ENCODE measurements at places on chromosomes 11 and 22.

DNA sequence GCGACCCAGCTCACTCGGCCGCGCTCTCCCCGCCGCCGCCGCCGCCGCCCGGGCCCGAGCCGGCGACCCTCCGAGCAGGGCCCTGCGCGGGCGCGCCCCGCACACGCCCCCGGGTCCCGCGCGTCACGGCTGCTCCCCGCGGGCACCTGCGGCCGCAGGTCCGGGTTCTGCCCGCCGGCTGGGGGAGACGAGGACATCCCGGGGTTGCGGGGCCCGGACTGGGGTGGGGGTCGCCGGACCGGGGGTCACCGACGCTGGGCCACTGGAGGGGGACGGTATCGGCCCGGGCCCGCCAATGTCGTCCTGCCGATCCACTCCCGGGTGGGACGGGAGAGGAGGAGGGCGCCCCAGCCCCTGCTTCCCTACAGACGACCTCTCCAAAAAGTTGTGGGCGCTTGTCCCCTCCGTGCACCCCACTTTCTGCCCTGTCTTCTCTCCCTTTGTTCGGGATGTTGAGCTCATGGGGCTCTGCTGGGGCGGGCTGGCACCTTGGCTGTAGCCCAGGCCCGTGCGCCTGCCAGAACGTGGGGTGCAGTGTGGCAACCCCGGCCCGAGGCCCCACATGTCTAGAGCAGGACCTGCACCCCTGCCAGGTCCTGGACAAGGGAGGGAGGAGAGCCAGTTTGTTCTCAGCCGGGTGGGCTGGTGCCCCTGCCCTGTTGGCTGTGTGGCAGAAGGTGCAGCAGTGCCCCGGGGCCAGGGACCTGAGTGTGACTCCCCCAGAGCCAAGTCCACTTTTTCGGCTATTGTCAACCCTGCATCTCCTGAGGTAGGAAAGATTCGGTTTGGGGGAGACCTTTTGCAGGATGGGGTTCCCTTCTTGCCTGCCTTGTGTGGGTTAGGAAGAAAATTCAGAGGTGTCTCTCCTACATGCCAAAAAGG is 40.2 kb upstream of the CELSR1 start:
- DNase-seq: no peak

- no peak for DNase-seq
These were observed 785 bp downstream of the WT1 start for GRCh38 chr11:32434356-32435151.

GRCh38 chr11:279040-279965 is 1.1 kb downstream of the NLRP6 start:
- no peak for DNase-seq

DNA sequence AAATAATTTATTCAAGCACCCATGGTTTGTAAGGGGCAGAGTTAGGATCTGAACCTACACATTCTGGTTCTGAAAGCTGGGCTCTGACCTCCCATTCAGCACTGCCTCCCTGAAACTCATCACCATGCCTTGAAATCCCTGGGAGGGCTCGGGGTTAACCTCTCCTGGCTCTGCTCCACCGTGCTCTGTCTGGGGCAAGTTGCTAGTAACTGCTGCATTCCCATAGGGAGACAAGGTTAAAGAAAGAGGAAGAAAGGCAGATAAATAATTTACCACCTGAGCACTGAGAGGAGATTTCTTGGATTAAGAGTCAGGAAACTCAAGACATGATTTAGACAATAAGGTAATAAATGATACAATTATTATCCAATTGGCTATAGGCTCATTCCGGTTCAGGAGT is 199.3 kb downstream of the KIF18A start:
- DNase-seq: no peak

DNA sequence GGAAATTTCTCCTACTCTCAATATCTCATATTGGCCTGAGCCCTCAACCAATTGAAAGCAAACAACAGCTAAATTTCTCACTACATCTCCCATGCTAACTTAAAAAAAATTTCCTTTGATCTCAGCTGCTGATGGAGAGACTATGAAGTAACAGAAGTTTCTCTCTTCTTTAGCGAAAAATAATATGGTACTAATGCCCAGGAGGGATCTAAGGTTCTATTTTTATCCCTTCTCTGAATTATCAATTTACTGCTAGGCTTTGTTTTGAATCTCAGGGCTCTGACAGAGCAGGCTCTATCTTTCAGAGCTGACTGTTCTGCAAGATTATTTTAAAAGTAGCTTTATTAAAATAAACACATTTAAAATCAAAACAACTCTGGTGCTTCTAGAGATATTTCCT is 558.6 kb downstream of the KCNA4 start:
- no peak for DNase-seq

DNA sequence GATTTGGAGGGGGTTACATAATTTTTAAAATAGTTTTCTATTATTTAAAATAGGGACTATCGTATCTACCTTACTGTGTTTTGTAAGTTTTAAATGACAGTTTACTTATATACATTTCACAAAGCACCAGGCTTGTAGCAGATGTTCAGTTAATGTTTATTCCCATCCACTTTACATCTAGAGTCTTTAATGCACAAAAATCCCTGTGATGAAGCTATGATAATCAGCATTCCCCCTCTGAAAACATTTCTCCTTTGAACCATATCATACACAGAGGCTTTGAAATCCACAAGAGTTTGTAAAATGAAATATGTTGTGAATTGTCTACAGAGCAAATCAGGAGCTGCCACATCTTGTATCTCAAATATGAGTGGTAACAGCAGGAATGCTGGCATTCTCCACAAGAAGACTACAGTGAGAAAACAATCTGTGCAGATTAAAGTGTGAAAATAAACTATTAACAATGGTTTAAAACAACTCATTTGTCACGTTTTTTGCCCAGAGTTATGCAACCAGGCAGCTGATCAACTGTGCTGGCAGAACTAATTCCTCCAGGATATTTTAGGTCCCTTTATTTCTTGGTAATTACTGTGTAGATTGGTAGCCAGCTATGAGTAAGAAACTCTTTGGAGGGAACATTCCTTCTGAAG is 699.1 kb upstream of the ARHGAP42 start:
- DNase-seq: no peak

DNA sequence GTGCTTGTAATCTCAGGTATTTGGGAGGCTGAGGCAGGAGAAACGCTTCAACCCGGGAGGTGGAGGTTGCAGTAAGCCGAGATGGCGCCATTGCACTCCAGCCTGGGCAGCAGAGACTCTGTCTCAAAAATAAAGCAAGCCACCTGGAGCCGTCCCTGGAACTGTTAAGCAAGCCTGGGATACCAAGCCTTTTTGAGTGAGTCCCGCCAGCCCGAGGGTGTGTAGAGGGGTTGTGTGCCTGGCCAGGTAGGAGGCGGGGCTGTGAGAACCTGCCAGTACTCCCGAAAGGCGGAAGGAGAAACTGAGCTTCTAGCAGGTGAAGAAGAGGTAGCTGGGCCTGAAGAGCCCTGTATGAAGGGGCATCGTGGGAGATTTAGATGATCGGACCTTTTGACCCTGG is 52.4 kb downstream of the TRIOBP start:
- no peak for DNase-seq

DNA sequence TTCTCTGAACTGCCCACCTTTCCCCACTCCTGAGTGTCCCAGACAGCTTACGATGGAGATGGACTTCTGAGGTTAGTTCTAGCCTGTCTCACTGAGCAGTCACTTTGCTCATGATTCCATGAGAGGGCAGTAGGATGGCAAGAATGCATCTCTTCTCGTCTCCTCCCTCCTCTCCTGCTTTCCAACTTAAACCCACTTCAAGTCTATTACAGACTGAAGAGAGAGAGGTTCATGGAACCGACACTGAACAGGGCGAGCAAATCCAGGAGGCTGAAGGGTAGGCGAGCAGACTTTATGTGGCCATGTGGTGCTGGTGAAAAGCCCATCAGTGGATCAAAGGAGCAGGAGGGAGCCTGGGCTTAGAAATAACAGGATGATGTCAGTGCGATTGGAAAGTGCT is 38.6 kb downstream of the CEP164 start:
- no peak for DNase-seq

GRCh38 chr11:75718419-75719339 is 1.0 kb downstream of the MOGAT2 start:
- DNase-seq: no peak

GRCh38 chr11:5336331-5336730 is 7.0 kb downstream of the OR51B5 start:
- no peak for DNase-seq

DNA sequence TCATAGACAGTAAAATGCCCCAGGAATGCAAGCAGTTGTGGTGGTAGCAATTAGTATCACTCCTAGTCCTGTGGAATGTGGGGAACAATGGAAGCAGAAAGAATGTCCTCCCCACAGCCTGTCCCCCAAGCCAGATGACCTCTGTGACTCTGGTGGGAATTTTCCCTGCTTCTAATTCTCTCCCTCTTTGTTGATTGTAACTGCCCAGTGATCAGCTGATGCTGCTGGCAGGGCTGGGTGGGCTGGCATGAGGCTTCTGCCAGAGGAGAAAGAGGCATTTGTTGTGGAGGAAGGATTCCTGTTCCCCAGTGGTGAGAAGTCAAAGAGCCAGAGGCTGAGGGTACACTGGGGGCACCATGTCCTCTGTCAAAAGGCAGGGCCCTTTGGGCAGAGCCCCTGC is 116.7 kb upstream of the NCAM1 start:
- DNase-seq: no peak

DNA sequence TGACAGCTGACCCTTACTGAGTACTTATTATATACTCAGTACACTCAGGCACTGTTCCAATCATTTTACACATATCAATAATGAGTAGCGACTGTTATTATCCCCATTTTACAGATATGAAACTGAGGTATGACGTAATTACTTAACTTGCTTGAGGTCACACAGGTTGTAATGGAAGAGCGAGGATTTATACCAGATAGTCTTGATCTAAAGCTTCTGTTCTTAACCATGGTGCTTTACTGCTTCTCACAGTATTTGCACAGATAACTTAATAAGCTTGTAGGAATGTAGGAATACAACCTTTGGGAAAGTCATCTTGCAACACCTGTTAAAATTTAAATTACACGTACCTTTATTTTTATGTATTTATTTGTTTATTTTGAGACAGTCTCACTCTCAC is 31.7 kb upstream of the TMEM135 start:
- DNase-seq: no peak

- no peak for DNase-seq
These were observed at the start of gene LARGE1 for GRCh38 chr22:33920197-33920540. Gene LARGE1, minus strand, starts transcription at chr22:33920476.

DNA sequence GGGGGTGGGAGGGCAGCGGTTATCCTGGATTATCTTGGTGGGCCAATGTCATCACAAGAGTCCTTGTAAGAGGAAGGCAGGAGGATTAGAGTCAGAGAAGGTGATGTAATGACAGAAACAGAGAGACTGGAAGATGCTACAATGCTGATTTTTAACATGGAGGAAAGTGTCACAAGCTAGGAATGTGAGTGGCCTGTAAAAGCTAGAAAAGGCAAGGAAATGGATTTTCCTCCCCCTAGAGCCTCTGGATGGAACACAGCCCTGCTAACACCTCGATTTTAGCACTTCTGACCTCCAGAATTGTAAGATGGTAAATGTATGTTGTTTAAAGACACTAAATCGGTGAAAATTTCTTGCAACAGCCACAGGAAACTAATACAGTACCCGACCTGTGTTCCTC is 109.3 kb downstream of the MN1 start:
- DNase-seq: no peak

- no peak for DNase-seq
These were observed 620.7 kb upstream of the ARHGAP42 start for GRCh38 chr11:100066399-100066798.

- no peak for DNase-seq
These were observed 12.6 kb downstream of the SOX10 start for GRCh38 chr22:37971475-37972434.

GRCh38 chr22:23218053-23218866 is 38.0 kb downstream of the BCR start:
- no peak for DNase-seq

DNA sequence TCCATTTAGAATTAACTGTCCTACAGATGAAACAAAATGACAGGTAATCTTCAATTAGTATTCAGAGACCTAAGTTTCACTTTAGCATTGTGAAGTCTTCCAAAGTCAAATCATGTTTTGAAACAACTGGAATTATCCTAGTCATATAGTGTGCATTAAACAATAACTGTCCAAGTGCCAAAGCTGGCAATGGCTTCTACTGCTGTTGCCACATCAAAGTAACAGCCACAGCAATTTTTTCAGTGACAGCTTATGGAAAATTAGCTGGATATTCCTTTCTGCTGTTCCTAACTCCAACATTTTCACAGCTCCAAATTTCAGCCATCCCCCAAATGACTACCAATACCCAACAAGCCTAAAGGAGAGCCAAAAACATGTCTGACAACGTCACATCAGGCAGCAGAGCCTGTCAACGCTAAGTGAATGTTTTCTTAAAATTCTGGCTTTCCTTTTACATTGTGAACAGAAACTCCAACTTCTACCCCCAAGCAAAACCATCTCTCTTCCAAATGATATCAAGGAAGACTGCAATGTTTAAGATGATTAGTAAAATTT is 45.3 kb upstream of the CCDC34 start:
- no peak for DNase-seq

Data from CD4-positive, alpha-beta T cell treated with Interleukin-6 at 100 ng/mL for 8 hours (primary cell).